ENCODE measurements at places on chromosomes 4 and X.

DNA sequence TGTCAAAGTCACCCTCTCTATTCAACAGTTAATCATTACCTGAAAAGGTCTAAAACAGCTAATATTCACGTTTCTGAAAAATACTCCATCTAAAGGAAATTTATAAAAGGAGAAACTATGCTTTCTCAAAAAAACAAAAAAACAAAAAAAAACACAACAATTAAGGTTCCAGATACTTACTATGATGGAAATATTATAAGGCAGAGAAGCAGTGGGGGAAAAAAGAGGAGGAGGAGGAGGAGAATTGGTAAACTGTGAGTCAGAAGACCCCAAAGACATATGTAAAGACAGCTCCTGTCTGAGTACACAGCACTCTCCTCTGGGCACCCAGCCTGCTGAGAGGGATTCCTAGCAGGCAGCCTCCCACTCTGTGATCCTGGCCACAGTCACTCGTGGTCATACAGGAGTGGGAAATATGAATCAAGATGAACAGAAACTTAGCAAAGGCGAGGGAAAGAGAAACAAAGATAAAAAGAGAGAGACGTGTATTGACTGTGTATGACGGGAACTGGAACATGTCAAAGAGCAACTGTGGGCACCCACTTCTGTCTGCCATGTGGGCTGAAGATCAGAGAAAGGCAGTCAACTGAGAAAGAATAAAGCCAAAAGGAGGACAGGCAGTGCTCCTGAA, 12.5 kb downstream of the KLHL15 start:
- no peak for DNase-seq

DNA sequence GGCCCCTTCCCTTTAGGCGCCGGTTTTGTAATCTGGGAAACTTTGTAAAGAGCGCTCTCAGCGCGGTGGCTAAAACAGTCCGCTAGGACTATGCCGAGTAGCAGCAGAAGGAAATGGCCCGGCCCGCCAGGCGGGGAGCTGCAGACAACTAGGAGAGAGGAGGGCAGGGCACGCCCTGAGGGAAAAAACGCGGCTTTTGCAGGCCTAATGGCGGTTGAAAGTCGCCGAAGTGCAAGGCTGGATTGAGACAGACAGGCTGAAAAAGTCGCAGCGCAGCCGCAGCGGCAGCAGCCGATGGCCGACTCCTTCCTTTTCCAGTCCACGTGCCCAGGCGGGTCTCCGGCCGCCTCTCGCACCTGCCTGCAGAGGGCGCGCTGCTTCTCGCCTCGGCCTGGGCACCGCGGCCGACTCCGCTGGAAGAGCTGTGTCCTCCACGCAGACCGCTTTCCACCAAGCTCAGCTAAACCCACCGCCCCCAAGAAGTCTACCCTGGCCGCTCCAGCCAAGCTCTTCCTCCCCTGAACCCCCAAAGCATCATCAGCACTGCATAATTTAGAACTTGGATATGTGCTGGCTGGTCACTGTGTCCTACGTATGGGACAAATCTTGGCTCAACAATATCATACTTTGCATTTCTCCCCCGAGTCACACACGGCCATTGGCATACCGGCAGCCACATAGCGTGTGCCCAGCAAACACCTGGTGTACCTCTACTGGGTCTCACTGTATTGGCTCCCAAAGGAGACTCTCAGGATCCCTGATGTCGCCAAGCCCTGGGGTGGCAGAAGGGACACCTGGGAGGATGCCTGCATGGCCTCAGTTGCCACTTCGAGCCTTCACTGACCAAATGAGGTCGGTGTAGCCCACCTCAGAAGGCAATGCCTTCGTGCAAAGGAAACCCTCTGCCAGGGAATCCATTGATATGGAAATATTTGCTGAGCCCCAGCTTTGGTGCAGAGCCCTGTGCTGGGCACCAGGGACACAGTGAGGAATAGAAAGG, 14.5 kb downstream of the SLC25A5 start:
- peak; percentile 79 for DNase-seq

DNA sequence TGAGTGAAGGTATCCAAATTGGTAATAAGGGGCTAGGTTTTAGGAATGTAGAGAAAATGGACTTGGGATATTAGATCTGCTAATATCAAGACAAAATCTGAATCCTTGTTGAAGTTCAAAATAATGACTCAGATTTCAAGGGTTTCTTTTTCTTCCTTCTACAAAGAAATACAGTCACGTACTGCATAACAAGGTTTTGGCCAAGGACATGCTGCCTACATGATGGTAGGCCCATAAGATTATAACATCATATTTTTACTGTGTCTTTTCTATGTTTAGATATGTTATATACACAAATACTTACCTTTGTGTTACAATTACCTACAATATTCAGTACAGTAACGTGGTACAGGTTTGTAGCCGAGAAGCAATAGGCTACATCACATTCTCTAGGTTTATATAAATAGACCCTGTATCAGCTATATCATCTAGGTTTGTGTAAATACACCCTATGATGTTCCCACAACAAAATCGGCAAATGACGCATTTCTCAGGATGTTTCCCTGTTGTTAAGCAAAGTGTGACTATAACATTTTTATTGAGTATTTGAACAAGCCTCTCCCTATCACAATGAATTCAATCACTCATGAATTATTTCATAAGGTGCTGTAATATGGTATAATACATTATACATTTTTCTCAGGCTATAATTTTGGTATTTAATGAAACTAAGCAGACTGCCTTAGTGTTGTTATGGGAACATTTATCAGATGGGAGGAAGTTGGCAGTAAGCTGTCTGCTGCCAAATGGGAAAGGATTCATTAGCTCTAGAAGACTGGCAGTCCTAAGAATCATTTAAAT, 186.3 kb downstream of the PPP3CA start:
- DNase-seq: no peak

DNA sequence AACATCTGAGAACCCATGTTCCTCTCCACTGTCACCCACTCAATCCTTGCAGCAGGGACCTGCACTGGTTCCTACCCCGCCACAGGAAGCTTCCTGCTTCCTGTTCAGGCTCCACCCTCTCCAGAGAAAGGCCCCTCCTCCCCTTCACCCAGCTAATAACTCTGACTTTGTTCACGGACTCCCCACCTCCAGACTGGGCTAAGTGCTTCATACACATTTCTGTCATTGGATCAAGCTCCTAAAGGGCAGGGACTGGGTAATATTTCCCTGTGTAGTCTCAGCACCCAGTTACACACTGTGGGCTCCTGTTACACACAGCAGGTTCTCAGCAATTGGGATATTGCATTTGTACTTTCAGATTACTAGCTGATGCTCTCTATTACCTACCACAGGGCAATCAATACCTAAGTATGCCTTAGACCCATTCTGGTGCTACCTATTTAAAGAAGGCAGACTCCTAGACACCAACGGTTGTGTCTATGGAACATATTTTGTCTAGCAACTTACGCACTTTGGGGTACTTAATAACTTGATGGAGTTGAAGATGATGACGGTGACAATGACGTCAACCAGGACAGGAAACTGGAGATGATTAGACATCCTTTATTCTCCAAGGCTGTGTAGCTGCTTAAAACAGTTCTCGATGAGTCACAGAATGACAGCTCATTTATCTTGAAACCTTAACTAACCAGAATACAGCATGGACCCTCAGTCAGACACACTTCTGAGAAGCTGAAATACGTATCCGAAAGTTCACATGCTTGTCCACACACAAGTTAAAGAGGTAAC, 58.1 kb downstream of the MAML3 start:
- DNase-seq: peak; percentile 51
